Right cardiac atrium (tissue), 5 donors: ENCODE measurements at places on chromosomes 12 and 14. TPM values are rescaled to one million over a fixed set of nuclear protein-coding genes. Genes with fewer than 3 reads are reported as not detected.

SMOC1 gene
- 24.1 TPM for total RNA-seq

DAO gene
- not detected for total RNA-seq

SRSF5 gene
- total RNA-seq = 259 TPM

SIRT4 gene
- total RNA-seq = 6.9 TPM

KTN1 gene
- total RNA-seq = 232 TPM

TDG gene
- total RNA-seq = 17.7 TPM
